ENCODE measurements at places on chromosomes 6 and 20.

- no peak for DNase-seq
Observed at GRCh38 chr20:43812216-43812615, 85.4 kb upstream of the GTSF1L start.

DNA sequence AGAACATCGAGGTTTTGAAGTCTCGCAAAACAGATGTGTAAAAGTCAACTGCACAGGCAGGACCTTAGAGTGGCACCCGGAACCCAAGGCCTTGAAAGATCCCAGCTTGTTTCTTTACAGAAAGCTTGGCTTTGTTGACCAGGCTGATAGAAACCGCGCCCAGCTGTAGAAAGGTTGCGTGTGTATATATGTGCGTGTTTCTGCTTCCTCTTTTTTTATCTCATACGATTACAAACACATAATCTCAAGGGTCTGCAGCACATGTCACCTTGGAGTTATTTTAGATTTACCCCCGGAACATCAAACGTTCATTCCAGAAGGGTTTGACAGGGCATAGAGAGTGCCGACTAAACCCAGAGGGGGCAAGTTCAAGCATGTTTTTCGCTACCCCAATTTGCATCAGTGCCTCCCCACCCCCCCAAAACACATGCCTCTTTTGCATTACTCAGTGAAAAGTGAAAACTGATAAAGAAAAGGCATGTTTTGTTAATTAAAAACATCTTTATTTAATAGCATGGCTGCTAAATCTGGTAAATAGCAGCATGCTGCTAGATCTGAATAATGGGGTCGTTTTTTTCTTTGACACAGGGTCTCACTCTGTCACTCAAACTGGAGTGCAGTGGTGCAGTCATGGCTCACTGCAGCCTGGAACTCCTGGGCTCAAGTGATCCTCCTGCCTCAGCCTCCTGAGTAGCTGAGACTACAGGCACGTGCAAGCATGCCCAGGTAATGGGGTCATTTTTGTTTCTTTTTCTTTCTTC, 33.2 kb upstream of the NCOA3 start:
- no peak for DNase-seq

DNA sequence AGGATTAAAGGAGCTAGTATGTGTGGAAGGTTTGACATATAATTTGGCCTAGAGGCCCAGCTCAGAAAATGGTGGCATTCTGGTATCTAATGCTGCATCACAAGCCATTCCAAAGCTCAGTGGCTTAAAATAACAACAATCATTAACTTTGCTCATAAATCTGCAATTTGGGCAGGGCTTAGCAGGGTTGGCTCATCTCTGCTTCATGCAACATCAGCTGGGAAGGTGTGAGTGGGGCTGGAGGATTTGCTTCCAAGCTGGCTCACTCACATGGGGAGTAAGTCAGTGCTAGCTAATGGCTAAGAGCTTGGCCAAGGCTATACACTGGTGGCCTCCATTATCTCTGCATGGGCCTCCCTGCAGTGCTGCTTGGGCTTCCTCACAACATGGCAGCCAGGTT, 48.0 kb upstream of the STK35 start:
- DNase-seq, result no peak

GRCh38 chr6:134757911-134758361, 192.0 kb downstream of the ALDH8A1 start:
- DNase-seq, result no peak

DNA sequence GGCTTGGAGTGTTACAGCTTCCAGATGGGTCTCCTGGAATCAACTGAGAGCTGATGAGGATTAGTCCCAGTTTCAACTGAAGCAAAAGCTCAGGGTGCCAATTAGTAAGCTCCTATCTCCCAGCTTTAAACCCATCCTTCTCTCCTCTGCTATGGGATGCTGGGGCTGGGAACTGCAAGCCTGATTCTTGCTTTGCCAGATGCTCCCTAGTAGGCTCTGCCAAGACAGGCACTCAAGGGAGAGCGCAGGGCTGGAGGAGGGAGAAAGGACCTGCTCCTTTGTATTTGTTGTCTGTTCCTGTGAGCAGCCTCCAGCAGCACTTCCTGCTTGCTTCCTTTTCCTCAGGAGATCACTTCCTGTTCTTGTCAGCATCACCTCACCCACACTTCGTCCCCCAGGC, 309.7 kb downstream of the KIF16B start:
- DNase-seq, result no peak

DNA sequence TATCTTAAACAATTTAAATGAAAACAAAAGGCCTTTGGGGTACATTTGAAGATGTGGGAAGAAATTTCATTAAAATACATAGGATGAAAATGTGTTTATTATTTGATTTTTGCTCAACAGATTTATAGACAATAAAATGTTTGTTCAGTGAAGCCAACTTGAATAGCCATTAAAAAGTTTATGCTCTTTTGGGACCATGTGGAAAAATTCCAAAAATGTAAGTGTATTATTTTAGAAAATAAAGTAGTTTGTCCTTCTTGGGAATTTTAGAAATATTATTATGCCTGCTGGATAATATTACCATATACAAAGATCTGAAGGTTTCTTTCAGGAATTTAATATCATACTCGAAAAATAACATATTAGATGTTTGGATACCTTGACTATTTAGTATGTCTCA, 131.3 kb downstream of the EPM2A start:
- DNase-seq, result no peak

GRCh38 chr6:33934731-33935270, 131.0 kb upstream of the MLN start:
- DNase-seq, result no peak

DNA sequence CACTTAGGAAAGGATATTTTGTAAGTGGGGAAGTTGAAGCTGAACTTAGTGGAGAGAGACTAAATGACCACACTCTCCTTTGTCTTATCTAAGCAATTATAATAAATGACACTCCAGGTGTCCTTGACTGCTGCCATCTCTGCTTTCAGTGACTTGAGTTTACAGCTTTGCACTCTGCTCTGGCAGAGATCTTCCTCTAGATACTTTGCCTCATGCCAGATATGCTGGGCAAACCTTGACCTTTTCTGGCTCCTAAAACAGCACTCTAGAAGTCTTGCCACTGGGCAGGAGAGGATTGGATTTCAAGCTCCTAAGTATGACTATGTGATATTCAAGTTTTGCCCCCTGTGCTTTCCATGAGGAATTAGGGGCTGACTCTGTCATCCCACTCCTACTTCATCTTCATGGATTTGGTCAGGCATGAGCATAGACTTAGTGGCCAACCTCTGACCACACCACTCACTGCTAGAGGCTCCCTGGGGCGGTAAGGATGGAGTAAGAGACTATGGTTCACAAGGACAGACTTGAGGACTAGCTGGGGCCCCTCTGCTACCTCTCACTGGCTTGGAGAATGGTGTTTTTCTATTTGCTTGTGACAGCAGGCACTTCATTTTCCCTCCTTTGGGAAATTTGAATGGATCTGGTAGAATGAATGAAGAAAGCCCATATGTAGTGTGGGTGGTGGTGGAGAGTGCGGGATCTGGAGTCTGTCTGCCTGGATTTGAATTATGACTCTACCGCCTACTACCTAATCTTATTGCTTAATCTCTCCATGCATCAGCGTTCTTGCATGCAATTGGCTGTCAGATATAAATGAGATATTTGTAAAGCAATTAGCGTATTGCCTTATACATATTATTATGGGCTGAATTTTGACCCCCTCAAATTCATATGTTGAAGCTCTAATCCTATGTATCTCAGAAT, 191.4 kb downstream of the REV3L start:
- DNase-seq, result no peak

DNA sequence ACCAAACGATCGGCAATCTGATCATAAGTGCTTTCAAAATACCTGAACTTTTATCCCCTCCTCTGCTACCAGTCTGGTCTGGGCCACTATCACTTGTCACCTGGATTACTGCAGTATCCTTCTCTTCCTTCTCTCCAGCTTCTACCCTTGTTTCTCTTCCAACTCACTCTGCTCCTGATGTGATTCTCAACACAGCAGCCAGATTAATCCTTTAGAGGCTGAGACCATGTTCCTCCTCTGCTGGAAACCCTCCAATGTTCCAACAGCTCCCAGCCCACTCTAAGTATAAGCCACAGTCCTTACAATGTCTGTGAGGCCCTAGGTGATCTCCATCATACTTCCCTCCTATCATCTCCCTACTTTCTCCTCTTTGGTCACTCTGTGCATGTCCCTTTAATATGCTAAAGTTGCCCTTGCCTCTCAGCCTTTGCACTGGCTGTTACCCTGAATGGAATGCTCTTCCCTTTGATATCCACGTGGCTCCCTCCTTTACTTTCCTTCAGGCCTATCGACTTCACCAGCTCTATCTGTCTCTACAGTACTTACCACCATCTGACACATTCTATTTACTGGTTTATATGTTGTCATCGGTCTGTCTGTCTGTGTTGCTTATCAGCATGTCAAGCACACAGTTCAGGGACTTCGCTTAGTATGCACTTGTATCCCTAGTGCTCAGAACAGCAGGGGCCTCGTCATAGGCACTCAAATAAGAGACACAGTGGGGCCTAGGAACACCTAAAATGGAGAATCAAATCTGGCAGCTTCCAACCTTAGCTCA, 35.0 kb upstream of the RNF24 start:
- DNase-seq, result no peak
